Stimulated activated naive CD4-positive, alpha-beta T cell treated with Interleukin-2 at 50 U/mL for 16 hours (primary cell): ENCODE measurements at places on chromosomes 6 and 20.

DNA sequence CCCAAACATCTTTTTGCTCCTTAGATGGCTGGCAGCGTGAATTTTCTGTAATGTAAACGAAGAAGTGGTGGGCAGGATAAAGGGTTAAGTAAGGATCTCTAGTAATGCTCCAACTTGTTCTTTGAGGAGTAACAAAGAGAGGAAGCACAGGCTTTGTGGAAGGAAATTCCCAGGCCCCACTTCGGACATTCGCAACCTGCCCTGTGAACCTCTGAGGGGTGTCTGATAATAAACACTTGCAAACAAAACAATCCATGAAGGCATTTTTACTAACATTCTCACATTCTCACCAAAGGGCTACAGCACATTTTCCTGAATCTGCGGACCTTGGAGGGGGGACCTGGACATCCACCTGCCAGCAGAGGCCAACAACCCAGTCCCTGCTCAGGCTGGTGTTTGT lies 25.8 kb upstream of the ADGRF5 start:
- DNase-seq, result no peak

DNA sequence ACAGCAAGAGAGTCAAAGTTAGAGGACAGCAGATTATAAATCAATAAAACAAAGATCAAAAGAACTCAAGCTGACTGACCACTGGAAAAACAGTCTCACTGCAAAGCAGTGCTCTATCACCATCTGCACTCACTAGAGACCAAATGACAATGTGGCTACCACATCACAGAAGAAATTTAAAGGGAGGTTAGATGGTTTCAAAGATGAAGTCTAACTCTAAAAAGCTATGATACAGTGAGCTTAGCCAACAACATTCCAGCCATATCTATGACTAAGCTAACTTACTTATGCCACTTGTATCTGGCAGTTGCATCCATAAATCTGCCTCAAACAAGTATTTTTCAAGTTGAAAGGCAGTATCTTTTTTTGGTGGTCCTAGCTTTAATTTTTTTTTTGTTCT lies 68.6 kb downstream of the ARHGAP18 start:
- no peak for DNase-seq

DNA sequence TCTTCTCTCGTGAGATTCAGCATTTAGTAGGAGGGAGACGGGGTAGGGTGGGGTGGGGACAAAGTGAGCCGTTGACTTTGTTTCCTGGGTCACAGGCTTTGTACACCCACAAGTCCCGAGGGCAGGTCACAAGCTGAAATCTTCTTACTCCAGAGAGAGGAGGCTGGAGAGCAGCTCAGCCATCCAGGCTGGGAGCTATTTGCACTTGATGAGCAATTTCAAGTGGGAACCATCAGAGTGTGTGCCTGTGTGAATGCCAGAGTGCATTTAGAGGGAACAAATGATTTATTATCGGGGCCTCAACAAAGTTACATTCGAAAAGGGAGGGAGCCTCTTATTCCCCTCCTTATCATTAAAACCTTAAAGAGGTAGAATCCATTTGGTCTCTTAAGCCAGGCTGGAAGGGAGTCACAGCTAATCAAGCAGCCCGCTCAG lies 155.7 kb upstream of the JARID2 start:
- no peak for DNase-seq

- DNase-seq, result no peak
Observed at GRCh38 chr20:51854921-51855320, 52.6 kb upstream of the SALL4 start.

- DNase-seq, result no peak
Observed at GRCh38 chr6:106693418-106693817, 64.0 kb downstream of the QRSL1 start.

GRCh38 chr20:23279836-23280235 lies 70.8 kb upstream of the NXT1 start:
- DNase-seq, result no peak

GRCh38 chr6:32060966-32061655 lies 22.9 kb downstream of the CYP21A2 start:
- no peak for DNase-seq

- DNase-seq, result no peak
Observed at GRCh38 chr6:138550346-138550767, 51.1 kb upstream of the NHSL1 start.

- DNase-seq, result no peak
Observed at GRCh38 chr6:170007468-170008293, 256.3 kb downstream of the ERMARD start.

- DNase-seq, result no peak
Observed at GRCh38 chr6:161596807-161597520, 323.1 kb upstream of the AGPAT4 start.

GRCh38 chr6:36671687-36672375 lies 6.7 kb upstream of the CDKN1A start:
- no peak for DNase-seq

DNA sequence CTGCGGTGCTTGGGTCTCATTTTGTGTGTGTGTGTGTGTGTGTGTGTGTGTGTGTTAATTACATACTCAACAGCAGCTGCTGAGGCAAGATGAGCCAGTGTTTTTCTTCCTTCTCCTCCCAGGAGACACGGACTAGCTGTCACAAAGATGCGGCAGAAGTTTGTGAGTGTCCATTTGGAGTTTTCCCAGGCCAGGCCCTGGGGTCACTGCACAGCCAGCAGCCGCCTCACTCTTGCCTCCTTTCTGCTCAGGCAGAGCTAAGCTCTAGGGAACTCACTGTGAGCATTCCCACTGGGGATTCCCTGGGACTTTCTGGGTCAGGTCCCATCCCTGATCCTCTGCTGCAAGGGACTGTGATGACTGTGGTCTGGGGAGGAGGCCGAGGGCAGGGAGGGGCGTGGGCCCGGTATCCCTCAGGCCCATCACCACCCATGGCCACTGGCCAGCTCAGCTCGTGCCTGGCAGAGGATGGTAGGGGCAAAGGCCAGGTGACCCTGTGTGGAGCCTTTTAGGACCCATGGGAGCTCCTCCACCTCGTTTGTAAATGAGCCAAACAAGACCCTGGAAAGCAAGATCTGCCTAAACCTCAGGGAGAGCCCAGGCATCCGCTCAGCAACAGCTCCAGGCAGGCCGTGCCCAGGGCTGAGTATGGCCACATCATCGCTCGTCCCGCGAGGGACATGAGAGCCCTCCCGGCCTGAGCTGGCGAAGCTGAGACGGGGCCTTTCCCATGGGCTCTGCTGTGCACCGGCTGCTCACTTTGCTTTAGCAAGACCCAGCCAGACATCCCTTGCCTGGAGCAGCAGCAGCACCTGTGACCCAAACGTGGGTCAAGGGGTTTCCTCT lies 102.0 kb downstream of the PSMB1 start:
- no peak for DNase-seq

DNA sequence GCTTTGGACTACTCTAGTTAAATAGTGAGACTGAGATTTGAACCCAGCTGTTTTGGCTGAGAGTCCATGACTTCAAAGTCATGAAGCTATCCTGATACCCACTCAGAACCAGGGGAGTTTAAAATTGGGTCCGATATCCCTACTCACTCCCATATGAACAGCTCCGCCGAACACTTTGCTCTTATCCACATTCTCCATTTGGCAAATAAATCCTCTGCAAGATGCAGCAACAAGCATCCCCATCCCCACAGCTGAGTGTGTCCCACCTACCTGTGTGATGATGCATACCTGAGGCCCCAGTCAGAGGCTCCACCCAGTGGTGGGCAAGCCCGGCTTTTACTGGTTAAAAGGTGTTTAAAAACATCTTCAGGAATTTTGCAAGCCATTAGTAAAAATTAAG lies 108.3 kb upstream of the SLC24A3 start:
- DNase-seq, result no peak

GRCh38 chr6:43359381-43359780 lies 10.1 kb downstream of the ZNF318 start:
- DNase-seq, result no peak

DNA sequence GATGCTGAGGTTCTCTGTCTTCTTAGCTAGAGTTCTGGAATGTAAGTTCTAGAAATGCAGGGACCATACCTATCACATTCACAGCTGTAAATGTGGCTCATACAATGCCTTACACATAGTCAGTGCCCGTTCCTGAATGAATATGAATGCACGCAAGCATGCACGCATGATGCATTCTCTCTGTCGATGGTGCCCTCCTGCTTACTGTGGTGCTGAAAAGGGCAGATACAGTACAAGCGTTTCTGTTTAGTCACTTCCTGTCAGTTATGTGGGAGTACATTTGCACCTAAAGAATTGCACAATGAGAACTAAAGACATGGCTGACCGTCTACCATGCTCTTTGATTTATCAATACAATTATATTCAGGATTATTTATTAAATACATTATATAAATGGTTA lies 152.2 kb upstream of the SOX4 start:
- no peak for DNase-seq

DNA sequence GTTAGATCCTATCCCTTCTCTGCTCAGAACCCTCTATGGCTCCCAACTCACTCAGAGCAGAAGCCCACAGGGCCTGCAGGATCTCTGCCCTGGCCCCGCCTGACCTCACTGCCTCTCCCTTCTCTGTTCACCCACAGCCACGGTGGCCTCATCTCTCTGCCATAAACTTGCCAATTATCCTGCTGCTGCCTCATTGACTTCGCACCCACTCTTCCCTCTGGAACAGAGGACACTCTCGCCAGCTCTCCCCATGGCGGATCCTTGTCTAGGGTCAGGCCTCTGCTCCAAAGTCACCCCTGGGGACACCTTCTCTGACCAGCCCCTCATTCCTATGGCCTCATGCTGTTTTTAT lies 86.4 kb downstream of the CEBPB start:
- no peak for DNase-seq

- DNase-seq, result no peak
Observed at GRCh38 chr6:87789198-87789899, 87.3 kb upstream of the AKIRIN2 start.

DNA sequence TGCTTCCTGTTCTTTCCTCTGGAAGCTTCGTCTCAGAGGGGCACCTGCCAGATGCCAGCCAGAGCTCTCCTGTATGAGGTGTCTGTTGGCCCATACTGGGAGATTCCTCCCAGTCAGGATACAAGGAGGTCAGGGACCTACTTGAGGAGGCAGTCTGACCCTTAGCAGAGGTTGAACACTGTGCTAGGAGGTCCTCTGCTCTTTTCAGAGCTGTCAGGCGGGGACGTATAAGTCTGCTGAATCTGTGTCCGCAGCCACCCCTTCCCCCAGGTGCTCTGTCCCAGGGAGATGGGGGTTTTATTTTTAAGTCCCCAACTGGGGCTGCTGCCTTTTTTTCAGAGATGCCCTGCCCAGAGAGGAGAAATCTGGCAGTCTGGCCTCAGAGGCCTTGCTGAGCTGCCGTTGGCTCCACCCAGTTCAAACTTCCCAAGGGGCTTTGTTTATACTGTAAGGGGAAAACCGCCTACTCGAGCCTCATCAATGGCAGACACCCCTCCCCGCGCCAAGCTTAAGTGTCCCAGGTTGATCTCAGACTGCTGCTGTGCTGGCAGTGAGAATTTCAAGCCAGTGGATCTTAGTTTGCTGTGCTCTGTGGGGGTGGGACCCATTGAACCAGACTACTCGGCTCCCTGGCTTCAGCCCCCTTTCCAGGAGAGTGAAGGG lies 326.7 kb downstream of the BCKDHB start:
- no peak for DNase-seq

DNA sequence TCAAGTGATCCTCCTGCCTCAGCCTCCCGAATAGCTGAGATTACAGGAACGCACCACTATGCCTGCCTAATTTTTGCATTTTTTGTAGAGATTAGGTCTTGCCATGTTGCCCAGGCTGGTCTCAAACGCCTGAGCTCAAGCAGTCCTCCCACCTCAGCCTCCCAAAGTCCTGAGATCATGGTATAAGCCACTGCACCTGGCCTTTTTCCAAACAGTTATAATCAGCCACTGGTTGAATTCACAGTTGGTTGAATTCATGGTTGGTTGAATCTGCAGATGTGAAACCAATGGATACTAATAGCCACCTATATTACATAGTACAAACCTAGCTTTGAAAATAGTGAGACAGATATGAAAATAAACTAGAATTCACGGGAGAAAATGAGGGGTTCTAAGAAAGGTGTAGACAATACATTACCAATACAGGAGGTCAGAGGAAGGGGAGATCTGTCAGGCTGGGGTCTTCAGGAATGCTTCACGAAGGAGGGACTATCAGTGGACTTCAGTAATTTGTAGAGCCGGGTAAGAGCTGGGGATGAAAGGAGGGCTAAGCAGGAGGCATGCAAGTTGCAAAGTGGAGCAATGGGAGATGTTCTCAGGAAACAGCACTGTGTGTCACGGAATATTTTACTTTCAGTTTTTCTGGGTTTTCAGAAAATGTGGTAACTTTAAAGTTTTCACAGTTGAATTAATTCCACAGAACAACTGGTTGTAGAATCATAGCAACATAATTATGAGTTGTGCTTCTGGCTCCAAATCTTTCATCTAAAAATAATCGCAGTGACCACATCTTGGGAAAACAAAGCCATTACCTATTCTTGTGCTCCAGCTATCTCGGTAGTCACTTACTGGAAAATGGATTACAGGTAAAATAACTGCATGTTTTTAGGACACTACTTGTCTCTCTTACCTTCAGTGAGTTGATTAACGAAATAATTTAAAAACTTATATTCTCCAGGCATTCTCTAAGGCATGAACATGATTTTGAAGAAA lies 12.9 kb upstream of the CEP85L start:
- no peak for DNase-seq

GRCh38 chr6:34239893-34240292 lies 3.2 kb downstream of the HMGA1 start:
- DNase-seq, result no peak
